Hematopoietic multipotent progenitor cell treated with erythropoietin and hydrocortisone succinate and interleukin-3 and kit ligand, for 4 days (in vitro differentiated cells): ENCODE measurements at places on chromosomes 1 and 21.

DNA sequence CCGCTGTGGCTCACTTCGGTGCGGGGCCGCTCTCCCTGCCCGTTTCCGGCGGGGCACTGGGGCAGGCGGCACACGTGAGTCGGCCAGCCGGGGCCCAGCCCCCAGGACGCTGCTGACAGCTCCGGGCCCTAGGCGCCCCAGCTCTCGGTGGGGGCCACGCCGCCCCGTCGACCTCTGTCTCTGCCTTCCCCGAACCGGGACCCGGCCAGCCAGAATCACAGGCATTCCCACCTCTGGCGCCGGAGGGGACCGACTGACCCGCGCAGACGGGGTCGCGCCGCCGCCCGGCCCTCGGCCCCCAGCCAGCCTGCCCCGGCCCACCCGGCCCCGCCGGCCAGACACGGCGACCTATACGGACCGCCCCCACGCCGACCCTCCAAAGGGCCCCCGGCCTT is 755 bp downstream of the SCMH1 start:
- peak; percentile 83 for DNase-seq

- peak; percentile 59 for DNase-seq
Observed at GRCh38 chr1:234721476-234722269, 111.7 kb upstream of the IRF2BP2 start.

- DNase-seq = no peak
Observed at GRCh38 chr1:77672374-77672773, 10.1 kb downstream of the ZZZ3 start.

DNA sequence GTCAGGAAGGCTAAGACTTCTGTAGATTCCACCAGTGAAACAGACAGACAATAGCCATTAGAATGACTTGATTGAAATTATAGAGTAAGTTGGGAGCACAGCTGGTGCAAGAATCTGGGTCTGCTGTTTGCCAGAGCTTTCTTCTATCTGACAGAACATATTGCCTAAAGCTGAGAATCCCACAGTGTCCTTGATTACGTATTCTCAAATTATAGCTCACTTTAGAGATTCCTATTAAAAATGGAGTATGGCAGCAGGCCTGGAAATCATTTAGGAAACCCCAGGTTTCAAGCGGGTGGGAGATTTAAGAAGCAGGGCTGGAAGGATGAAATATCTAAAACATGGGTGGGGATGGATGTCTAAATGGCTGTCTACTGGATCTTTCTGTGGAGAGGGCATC is 639.7 kb upstream of the CXADR start:
- no peak for DNase-seq

- peak; percentile 79 for DNase-seq
Observed at GRCh38 chr1:154386643-154387352, 18.3 kb upstream of the IL6R start.

GRCh38 chr1:29333008-29333407 is 96.7 kb downstream of the PTPRU start:
- DNase-seq = no peak

- no peak for DNase-seq
Observed at GRCh38 chr1:113048064-113048463, 24.9 kb upstream of the LRIG2 start.

GRCh38 chr1:41343790-41344699 is 17.2 kb upstream of the FOXO6 start:
- peak; percentile 30 for DNase-seq

- peak; percentile 37 for DNase-seq
Observed at GRCh38 chr1:206590025-206590758, 22.1 kb downstream of the EIF2D start.

DNA sequence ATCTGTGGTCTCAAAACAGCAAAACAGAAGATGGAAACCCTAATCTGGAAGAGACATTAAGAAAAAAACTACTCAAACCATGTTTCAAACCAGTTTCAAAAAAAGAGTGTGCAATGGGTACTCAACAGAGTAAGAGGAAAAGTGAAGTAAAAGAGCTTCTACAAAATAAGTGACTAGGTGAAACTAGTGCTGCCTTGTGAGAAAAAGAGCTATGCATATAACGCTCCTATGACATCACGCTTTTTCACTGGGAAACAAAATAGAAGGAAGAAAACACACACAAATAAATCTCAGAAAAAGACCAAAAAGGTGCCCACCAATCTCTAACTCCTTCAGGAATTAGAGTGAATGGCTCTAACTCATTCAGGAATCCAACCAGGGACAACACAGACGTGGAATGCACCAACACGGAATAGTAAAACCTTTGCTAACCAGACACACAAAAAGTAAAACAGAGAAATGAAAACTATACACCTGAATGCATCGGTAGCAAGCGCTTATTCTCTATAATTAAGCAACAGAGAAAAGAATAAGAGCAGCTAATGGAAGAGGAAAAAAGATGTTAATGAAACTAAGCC is 1.3 kb downstream of the FOXJ3 start:
- DNase-seq = peak; percentile 20

GRCh38 chr1:10682108-10682445 is 114.4 kb downstream of the CASZ1 start:
- DNase-seq = no peak

- peak; percentile 73 for DNase-seq
Observed at GRCh38 chr1:7549277-7550161, 221.6 kb upstream of the VAMP3 start.

- no peak for DNase-seq
Observed at GRCh38 chr1:162889989-162890388, 29.0 kb upstream of the CCDC190 start.

- DNase-seq = no peak
Observed at GRCh38 chr1:16174886-16175598, 19.2 kb upstream of the EPHA2 start.

GRCh38 chr1:93758842-93759515 is 77.3 kb upstream of the BCAR3 start:
- peak; percentile 84 for DNase-seq

- no peak for DNase-seq
Observed at GRCh38 chr1:102833151-102833550, 275.2 kb downstream of the COL11A1 start.

GRCh38 chr1:160084771-160085321 is 3.5 kb downstream of the KCNJ9 start:
- DNase-seq = no peak

- DNase-seq = no peak
Observed at GRCh38 chr21:34884346-34884929, 164.7 kb downstream of the RUNX1 start.

DNA sequence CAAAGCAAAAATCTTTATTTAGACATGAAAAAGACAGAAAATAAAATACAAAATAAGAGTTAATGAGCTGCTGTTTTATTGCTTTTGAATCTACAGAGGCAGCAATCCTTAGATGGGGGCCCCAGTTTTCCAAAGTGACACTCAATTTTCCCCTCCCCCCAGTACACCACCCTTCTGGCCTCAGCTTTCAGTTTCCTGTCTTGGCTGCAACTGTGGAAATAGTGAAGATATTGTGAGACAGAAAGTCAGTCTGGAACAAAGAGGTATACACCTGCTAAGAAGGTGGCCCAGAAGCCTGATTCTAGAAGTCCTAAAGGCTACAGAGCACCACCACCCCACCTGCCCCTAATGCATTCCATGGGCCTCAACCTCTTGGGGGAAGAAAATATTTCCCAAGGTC is 1.1 kb upstream of the MTMR11 start:
- peak; percentile 27 for DNase-seq
